ENCODE measurements at places on chromosomes 1 and 21. TPM values are rescaled to one million over a fixed set of nuclear protein-coding genes. Genes with fewer than 3 reads are reported as not detected.

FAM72B gene
- total RNA-seq = 24.3 TPM

THEM5 gene
- total RNA-seq = not detected

BTF3L4 gene
- 44.9 TPM for total RNA-seq

SAMSN1 gene
- total RNA-seq = 119 TPM

ANXA9 gene
- total RNA-seq = not detected

LHX8 gene
- not detected for total RNA-seq

FCRLB gene
- not detected for total RNA-seq

RGS8 gene
- total RNA-seq = not detected
